ENCODE measurements at places on chromosomes 11 and 22.

DNA sequence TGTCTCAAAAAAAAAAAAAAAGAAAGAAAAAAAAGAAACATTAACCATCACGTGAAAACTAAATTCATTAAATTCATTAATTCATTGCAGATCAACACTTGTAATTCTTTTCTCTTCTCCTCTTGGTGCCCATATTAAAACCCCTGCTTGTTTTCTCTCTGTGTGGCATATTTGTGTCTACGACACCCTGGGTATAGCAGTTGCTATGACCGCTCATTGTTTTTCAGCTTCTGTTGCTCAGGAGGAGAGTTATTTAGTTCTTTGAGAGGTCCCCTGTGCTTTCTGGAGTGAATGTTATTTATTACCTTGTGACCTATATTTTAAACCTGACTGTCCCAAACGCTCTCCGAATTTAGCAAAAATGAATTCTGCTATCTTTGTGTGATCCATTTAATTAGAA is 62.3 kb upstream of the CLMP start:
- DNase-seq, result no peak

DNA sequence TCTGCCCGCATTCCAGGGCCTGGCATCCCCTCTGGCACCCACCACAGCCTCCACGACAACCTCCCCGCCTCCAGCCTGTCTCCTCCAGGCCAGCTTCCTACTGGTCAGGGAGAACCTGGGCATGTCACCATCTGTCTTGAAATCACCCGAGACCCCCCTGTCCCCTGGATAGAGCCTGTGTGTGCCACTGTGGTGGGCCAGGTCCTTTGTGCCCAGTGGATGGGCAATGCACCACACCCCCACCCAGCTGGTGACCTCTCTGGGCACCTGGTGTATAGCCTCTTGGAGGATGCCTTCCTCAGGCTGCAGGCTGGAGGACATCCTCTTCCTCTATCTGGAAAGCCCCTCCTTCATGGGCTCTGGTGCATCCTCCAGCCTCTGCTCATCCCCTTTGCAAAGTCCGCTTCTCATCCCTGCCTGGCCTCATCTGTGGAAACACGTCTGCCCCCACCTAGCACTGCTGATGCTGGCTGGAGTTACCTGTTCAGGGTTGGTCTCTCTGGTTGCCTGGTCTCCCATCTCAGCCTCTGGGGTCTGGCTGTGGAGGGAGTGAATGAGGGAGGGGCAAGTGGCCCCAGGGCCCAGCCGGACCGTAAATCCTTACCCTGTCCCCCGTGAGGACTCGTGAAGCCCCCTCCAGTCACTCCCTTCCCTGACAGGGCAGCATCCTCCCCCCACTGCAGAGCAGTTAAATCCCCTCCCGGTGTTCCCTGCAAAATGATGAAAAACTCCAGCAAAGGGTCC is 589.6 kb downstream of the TBC1D22A start:
- DNase-seq, result no peak

- no peak for DNase-seq
These were observed 45.2 kb downstream of the MYEOV start for GRCh38 chr11:69339041-69339733.

DNA sequence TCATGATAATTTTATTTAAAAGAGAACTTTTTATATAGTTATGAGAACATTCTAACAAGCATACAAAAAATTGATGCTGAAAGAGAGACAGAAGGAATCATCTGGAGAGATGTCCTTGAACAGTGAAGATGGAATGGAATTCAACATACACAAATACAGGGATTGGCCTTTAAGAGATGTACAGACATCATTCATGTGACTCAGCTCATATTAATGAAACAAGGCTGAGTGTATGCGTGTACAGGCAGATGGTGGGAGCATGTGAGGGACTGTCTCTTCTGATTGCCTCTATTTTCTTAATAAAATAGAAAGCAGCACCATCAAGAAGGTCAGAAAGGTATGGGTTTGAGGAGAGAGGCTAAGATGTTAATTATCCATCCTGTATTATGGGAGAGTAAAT is 793.3 kb downstream of the CNTN5 start:
- no peak for DNase-seq

DNA sequence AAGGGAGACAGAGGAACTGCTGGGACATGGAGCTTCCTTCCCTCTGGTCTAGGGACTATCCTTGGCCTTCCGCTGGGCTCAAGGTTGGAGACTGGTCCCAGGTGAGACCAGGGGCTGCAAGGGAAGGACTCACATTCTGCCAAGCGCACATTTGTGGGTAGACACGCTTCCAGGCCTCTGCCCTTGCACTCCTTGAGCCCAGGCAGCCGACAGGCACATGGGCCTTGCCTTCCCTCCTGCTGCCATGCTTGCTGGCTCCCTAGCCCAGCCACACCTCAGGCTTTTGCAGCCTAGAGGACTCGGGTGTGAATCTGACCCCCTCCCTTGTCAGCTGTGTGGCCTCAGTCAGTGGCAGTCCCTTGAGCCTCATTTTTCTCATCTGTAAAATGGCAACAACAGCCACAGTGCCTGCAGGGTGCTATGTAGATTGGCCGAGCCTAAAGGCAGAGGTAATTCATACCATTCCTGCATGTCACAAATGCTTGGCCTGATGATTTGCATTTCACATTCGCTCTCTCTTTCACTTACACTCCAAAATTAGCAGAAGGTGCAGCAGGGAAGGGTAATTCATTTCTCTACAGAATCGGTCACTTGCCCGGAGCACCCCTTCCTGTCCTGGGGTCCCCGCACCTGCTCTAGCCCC is 57.6 kb upstream of the NECTIN1 start:
- DNase-seq, result no peak

DNA sequence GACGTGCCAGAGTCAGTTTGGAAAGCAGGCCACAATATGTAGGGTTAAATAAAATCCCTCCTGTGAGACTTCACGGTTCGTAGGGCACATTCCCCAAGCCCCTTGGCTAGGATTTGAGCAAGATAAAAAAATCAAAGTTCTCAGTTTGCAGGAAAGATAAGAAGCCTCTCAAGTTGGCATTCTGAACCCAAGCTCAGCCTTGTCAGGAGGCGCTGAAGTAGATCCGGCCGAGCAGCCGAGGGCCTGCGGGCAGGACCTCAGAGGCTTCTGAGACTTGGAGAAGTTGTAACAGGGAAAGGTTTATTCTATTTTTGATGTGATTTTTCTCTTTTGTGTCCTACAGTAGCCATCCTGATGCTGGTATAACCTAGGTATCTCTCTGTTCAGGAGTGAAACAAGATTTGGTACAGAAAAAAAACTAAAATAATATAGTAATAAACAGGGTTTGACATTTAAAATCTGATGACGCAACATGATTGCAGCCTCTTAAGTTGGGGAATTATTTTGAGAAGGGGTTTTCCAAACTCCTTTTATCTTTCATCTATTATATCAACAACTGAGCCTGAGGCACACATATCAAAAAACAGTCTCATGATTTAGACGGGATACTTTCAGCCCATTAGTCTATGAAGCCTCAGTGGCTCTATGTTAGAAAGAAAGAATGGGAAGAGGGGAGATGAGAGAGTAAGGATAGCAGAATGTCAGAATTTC is 10.1 kb downstream of the PATE2 start:
- DNase-seq, result no peak

DNA sequence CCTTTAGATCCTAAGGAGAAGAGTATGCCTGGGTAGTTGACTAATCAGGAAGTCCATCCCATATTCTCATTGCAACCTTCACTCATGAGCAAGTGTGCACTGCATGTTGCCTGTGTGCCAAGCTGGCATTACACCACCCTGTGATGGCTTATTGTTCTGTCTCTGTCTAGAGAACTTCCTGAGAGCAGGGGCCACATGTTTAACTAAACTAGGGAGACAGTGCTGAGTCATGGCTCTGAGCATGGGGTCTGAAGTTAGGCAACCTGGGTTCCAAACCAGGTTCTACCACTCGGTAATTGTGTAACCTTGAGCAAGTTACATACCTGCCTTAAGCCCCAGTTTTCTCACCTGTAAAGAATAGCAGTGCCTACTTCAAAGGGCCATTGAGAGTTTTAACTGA is 39.6 kb downstream of the CSNK2A3 start:
- no peak for DNase-seq

DNA sequence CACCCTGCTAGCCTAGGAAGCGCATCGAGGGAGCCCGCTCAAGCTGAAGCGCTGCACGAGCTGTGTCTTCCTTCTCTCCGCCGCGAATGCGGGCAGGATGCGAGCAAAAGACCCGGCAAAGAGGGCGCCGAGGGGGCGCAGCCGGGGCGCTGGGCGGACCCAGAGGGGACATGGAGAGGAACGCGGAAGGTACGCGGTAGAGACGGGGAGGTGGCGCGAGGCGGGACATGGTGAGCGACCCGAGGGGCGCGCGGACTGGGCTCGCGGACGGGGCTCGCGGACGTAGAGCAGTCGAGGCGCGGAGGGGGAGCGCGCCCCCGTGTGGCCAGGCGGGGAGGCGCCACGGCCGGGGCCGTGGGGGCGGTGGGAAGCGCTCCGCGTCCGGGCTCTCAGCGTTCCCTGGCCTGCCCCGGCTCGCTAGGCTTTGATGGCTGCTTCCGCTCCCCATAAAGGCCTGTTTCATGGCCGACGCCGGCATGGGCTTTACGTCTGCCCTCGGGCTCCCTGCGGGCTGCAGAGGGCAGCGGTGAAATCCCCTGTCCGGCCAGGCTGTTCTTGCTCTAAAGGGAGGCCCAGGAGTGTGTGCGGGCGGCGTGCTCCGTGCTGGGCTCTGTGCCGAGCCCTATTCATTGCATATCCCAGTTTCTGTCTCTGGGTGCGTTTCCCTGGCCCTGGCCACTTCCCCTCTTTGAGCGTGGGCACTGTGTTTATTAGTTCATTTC is 31.2 kb upstream of the TRIM29 start:
- DNase-seq, result peak; percentile 50

DNA sequence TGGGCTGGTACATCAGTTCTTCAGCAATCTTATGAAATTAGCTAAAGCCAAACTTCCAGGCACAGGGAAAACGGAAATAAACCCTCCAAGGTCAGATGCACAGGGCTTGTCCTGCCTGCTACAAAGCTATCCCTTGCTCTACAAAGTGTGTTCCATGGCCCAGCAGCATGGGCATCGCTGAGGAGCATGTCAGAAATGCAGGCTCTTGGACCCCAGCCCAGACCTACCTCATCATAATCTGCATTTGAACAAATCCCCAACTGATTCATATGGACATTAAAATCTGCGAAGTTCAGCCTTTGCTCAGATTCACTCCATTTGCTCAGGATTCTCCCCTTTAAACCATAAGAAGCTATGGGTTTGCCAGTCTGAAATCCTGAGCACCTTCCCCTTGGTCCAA is 129.7 kb upstream of the CSNK2A3 start:
- no peak for DNase-seq

DNA sequence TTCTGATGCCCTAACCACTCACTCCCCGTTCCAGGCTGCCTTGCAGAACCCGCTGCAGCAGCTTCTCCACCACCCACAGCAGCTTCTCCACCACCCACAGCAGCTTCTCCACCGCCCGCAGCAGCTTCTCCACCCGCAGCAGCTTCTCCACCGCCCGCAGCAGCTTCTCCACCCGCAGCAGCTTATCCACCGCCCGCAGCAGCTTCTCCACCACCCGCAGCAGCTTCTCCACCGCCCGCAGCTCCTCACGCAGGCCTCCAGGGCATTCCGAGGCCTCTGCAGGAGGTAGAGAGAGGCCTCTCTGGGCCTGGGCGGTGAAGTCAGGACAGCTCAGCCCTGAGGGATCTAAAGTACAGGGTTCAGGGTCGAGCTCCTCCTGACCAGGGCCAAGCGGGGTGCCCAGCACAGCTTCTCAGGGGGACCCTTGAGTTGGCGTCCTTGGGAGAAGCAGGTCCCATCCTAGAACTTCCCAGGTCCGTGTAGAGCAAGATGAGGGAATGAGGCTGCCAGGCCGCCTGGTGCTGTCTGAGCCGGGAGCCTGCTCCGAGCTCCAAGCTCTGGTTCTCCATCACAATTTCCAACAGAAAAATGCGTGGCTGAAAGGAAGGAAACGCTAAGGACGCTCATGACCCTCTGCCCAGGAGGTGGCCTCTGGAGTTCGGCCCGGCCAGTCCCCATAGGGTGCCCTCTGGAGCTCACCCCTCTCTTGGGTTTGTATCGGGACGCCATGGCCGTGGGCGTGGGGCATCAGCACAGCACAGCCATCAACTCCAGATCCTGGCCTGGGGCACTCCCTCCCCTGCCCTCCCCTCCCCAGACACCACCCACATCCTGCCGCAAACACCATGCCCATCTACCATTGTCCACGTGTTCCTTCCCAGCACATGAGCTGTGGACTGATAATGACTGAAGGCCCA is 528.6 kb downstream of the BRD1 start:
- DNase-seq, result no peak

DNA sequence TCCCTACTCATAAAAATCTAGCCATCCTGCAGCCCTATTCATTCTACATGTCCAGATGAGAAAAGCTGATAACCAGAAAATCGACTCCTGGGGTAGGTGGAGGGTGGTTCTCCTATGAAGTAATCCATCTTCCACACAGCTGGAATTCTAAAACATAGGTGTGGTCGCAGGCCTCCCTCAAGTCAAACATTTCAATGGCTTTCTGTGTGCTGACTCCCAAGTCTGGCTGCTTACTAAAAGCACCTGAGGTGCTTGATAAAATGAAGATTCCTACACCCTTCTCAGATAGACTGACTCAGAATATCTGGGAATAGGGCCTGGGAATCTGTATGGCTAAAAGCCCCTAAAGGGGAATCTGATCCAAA is 26.1 kb downstream of the IRAG1 start:
- no peak for DNase-seq

DNA sequence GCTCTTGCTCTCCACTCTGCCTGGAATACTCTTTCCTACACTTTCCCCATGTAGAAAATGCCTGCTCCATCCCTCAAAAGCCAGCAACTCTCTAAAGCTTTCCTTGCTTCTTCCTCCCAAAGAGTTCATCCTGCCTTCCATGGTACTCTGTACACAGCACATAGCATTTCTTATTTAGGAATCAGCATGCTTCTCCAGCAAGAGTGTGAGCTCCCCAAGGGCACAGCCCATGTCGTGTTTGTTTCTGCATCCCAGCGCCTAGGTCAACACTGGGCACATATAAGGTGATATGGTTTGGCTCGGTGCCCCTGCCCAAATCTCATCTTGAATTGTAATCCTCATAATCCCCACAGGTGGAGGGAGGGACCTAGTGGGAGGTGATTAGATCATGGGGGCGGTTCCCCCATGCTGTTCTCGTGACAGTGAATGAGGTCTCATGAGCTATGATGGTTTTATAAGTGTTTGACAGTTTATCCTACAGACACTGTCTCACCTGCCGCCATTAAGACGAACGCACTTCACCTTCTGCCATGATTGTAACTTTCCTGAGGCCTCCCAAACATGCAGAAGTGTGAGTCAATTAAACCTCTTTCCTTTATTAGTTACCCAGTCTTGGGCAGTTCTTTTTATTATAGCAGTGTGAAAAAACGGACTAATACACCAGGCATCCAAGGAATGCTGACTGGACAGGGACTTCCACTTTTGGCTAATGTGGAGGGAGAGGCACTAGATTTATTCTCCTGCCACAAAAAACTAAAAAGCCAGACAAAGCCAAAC is 8.2 kb downstream of the VPS37C start:
- DNase-seq, result no peak

DNA sequence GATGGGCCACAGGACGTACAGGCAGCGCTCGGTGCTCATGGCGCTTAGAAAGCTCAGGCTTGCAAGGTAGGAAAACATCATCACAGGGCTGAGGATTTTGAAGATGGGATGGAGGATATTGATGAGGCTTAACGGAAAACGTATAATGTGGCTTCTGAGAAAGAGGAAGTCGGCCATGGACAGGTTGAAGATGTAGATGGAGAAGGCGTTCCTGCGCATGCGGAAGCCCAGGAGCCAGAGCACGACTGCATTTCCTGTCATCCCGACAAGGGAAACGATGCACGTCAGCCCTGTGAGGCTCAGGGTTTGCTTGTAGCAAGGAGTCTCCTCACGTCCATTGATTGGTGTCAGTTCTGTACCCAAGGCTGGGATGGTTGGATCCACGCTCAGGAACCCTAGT is 17.4 kb upstream of the MRGPRX1 start:
- DNase-seq, result no peak

- DNase-seq, result no peak
These were observed 270.8 kb downstream of the SBF2 start for GRCh38 chr11:10023212-10023611.

Data from putamen (tissue), 1 donor.